ENCODE measurements at places on chromosomes 16 and 17. TPM values are rescaled to one million over a fixed set of nuclear protein-coding genes. Genes with fewer than 3 reads are reported as not detected.

GRCh38 chr16:31373235-31373634 is 18.3 kb downstream of the ITGAX start:
- no peak for DNase-seq

DNA sequence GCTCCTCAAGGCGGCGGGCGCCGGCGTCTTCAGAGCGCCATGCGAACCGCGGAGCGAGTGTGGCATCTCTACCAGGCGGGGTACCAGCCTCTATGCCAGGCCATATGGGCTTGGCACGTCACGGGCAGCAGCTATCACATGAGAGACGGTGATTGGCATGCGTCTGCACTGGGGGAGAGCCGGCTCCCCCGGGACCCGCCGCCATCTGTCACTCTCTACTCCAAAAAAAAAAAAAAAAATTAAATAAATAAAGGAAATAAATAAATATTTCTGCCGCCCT is at the start of gene NEUROD2:
TSS of gene NEUROD2 (minus strand) at position 70 of the 280 bp plus-strand sequence. CDS start 1,321 bp downstream, outside the sequence.
- DNase-seq, result no peak

The FBXO47 gene
- not detected for total RNA-seq

The ZNF200 gene
- 4.1 TPM for total RNA-seq

DNA sequence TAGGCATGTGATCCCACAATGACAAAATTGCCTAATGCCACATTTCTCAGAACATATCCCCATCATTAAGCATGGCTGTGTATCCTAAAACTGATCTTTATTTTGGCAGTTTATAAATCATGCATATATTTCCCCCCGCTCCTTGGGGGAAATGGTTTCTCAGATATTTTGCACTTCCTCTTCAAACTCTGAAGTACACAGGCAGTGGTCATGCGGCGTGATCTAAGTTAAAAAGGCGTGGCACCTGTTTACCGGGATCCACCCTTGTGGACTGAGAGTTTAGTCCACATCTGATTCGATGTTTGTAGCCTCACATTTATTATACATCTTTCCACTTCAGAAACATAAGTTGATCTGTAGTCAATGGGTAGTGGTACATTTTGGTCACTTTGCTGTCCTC is 51.4 kb downstream of the USP10 start:
- DNase-seq, result no peak

GRCh38 chr17:29962656-29963055 is 21.2 kb downstream of the EFCAB5 start:
- DNase-seq, result no peak

- DNase-seq, result no peak
Measured at GRCh38 chr16:19105131-19105530, 8.6 kb upstream of the ITPRIPL2 start.

- no peak for DNase-seq
Measured at GRCh38 chr17:65559461-65559803, 2.0 kb downstream of the AXIN2 start.

GRCh38 chr17:62870030-62870541 is 62.0 kb upstream of the MARCHF10 start:
- DNase-seq, result no peak

GRCh38 chr17:9868552-9868951 is 36.5 kb downstream of the RCVRN start:
- no peak for DNase-seq

DNA sequence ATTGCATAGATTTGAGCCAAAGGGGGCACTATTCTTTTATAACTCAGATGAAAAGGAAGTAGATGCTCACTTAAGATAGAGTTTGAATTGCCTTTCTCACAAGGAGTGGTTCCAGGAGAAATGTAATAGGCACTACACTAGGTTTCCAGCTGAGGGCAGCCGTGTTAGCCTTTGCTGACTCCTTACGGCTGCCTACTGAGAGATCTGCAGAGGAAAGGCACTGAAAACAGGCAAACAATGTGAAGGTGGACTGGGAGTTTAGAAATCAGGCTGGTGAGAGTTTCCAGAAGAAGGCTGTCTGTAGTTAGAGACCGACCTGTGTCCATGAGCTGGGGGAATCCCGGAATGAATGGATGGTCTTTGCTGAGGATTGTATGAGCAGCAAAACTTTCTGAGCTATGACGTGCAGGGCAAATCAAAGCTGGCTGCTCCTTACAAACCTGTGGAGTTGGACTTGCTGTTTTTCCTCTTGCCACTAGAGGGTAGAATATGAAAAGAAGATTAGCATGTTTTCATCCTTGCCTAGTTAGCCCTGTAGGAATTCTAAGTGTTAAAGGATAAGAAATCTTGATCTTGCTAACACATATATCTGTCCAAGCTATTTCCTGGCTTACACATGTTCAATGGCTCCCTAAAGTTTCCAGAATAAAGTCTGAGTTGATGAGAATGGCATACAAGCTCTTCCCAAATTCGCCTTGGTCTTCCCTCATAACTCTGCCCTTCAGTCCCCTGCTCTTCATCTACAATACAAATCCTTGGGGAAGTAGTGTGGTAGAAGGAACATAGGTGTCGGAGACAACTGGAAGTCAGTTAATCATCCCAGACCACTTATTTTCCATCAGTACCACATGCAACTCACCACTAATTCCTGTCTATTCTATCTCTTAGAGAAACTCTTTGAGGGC is 20.1 kb upstream of the TAOK1 start:
- DNase-seq, result peak; percentile 50

- no peak for DNase-seq
Measured at GRCh38 chr16:70635336-70636016, 10.9 kb upstream of the IL34 start.

DNA sequence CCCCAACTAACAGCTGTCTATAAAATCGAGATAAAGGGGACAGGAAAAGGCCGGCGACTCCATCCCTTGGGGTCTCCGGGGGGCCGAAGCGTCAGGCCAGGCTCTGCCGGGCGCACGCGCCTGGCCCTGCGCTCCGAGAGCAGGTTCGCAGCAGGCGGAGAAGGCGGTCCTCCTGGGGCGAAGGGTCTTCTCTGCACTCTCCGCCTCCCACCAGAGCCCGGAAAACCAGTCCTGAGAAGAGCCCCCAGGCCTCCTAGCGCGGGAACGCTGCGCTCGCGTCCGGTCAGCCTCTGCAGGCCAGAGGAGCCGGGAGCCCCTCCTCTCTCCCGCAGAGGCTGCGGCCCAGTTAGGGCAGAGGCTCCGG is 5.1 kb downstream of the FOXF1 start:
- no peak for DNase-seq

DNA sequence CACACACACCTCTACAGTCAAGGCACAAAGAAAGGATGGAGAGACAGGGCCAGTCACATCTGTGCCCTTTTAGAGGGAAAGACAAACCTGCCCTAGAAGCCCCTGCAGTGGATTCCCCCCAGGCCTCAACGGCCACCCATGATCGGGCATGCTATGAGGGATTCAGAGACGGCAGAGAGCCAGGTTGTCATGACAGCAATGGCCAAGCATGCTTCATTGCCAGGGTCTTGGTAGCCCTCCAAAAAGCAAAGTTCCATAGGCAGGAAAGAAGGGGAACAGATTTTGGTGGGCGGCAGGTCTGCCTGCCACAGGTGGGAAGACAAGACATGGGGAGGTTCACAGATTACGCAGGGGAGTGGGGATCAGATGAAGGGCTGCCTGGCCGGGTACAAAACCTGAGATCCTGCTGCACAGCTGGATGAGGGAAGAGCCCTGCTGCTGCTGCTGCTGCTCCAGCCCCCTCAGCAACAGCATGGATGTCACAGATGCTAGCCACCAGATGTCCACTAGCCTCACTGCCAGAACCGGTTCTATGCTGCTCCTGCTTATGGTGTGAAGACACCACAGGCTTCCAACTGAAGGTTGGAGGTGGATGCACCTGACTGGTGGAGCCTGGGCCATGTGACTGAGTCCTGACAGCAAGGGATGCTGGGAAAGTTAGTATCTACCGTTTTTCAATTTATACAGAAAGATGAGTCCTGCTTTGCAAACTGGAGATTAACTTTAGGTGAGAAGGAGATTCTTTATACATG is 17.8 kb downstream of the ACTG1 start:
- no peak for DNase-seq

- no peak for DNase-seq
Measured at GRCh38 chr17:29828676-29829284, 101.2 kb downstream of the SSH2 start.

The CCDC78 gene
- total RNA-seq, result 2.3 TPM

DNA sequence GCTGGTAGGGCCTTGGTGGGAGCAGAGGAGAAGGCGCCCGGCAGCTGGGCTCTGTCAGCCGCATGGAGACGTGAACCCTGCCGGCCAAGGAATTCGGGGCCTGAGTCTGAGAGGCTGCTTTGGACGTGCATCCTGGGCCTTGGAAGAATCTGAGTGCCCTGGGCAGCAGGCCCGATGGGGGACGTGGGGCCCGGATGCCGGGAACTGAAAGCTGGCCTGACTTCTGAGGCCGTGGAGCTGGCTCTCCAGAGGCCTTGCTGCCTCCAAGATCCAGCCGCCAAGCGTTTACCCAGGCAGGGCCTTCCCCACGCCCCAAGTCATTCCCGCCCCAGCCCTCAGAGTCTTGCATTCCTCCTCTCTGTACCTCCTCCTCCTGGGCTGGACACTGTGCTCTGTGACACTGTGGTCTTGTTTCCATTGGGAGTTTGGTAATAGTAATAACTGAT is 37.2 kb downstream of the NKD1 start:
- peak; percentile 90 for DNase-seq

The PLD2 gene
- total RNA-seq, result 54.3 TPM

DNA sequence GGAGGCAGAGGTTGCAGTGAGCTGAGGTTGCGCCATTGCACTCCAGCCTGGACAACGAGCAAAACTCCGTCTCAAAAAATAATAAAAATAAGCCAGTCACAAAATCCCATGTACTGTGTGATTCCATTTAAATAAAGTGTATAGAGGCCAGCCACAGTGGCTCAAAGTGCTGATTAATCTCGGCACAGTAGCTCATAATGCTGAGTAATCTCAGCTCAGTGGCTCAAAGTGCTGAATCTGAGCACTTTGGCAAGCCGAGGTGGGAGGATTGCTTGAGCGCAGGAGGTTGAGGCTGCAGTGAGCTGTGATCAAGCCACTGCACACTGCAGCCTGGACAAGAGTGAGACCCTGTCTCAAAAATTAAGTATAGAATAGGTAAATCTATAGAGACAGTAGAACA is 4.9 kb downstream of the TMED6 start:
- DNase-seq, result no peak

DNA sequence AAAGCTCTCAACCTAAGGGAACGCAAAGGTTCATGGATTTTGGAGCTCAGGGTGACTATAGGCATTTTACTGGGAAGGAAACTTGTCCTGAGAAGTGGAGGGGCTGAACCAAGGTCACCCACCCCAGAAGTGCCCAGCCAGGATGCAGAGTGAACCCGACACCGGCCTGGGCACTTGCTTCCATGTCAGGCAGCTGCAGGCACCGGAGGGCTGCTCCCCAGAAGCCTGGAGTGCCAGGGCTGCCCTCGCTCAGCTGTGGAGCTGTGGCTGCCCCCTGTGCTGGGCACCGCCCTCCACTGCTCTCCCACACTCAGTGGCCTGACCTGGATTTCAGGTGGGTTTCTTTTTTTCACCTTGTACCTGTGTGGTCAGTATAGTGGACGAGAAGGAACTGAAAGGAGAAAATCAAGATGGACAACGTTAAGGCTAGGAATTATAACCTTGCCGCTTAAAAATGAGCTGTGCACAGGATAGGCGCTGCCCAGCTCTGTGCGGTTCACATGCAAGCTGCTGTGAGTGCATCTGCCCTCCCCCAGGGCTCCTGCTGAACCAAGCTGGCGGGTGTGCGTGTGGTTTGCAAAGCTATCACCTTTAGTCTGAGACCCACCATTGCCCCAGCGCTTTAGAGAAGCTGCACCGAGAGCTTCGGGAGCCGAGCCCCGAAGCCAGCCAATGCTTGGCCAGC is 2.2 kb downstream of the MAPK8IP3 start:
- DNase-seq, result no peak

DNA sequence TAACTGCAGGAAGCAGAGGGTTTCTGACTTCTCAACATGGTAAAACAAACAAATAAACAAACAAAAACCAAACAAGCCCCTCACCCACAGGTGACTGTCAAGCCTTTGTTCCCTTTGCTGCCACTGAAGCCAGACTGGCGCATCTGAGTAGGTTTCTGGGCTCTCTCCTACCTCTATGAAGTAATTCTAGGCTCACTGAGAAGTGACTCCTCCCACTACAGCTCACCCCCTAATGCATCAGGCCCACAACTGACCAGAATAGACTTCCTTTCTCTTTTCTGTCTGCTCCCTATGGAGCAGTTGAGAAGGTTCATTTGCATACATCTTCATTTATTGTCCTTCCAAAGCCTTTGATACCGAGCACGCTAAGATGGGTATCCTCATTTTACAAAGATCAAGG is 77.0 kb upstream of the CCL2 start:
- no peak for DNase-seq

DNA sequence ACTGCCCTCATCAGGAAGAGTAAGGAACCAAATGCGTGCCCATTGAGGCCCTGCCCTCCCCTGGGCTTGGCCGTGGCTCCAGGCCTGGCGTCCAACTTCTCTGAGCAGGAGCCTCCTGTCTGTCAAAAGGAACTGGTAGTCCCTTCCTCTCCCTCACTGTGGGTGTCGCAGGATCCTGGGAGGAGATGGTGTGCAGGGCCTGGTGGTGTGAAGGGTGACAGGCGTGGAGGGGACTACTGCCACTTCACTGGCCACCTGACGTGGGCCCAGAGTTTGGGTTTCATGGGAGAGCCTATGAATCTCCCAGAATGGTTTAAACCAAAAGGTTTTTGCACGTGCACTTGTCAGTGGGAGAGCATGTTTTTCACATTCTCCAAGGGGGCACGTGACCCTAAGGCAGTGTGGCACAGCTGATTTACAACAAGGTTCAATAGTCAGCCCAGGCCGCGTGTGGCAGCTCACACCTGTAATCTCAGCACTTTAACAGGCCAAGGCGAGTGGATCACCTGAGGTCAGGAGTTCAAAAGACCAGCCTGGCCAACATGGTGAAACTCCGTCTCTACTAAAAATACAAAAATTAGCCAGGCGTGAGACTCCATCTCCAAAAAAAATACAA is 12.5 kb downstream of the ARL2BP start:
- no peak for DNase-seq

The TEKT1 gene
- total RNA-seq, result not detected

DNA sequence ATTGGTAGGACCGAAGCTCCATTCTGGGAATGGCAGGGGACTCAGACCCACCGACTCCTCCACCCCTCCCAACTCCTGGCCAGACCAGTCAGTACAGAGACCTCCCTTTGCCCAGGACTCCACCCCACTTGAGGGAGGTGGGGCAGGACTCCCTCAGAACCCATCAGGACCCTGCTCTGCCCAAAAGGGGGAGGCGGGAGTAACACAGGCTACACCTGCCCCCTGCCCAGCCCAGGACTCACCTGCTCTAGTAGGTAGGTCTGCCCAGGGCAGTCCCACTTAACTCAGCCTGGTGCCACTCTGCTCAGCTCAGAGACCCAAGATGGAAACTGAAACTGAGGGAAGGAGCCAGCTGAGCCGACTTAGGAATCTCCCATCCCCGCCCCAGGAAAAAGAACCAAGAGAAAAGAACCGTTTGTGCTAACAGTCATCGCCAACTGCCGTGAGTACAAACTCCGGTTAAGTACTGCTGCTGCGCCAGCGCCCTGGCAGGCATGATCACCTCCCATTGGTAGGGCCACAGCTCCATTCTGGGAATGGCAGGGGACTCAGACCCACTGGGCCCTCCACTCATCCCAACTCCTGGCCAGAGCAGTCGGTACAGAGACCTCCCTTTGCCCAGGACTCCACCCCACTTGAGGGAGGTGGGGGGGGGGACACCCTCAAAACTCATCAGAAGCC is 503 bp downstream of the DHX58 start:
- no peak for DNase-seq

GRCh38 chr17:42673885-42674754 is 2.7 kb downstream of the PLEKHH3 start:
- peak; percentile 87 for DNase-seq

The KDM8 gene
- total RNA-seq, result 11.5 TPM

- no peak for DNase-seq
Measured at GRCh38 chr17:39402890-39403605, 1.6 kb upstream of the FBXL20 start.
